Activated naive CD4-positive, alpha-beta T cell (primary cell): ENCODE measurements at places on chromosomes 12 and 14.

- DNase-seq: no peak
Observed at GRCh38 chr12:94254270-94254669, 105.9 kb downstream of the PLXNC1 start.

GRCh38 chr14:101367421-101368261 lies 193.7 kb upstream of the DIO3 start:
- no peak for DNase-seq

- no peak for DNase-seq
Observed at GRCh38 chr12:100371146-100371545, 14.3 kb downstream of the SLC17A8 start.

GRCh38 chr12:7122811-7123769 lies 5.6 kb downstream of the RBP5 start:
- DNase-seq: no peak

GRCh38 chr14:58942516-58942915 lies 246.0 kb upstream of the DAAM1 start:
- no peak for DNase-seq

- no peak for DNase-seq
Observed at GRCh38 chr12:88946372-88946997, 366.2 kb upstream of the KITLG start.

- DNase-seq: no peak
Observed at GRCh38 chr12:131491916-131492490, 218.9 kb upstream of the SFSWAP start.

DNA sequence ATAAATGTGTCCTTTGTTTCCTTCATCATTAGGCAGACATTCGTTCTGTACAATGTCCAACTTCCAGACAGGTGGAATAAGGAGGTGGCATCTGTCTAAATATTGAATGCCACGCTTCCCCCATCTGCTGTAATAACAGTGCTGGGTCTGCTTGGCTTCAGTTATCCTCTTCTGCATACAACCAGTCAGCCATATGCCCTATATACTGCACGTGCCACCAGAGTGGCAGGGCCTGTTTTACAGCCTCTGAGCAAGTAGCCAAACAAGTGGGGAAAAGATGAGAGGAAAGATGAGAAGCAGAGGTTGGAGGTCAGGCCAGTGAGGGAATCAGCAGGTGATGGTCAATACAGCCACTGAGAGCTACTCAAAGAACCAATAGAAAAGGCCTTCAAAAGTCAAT lies 55.4 kb downstream of the OTX2 start:
- DNase-seq: no peak

- DNase-seq: no peak
Observed at GRCh38 chr14:99361596-99362215, 89.7 kb upstream of the BCL11B start.

GRCh38 chr12:50508970-50509663 lies 4.3 kb downstream of the DIP2B start:
- DNase-seq: no peak

DNA sequence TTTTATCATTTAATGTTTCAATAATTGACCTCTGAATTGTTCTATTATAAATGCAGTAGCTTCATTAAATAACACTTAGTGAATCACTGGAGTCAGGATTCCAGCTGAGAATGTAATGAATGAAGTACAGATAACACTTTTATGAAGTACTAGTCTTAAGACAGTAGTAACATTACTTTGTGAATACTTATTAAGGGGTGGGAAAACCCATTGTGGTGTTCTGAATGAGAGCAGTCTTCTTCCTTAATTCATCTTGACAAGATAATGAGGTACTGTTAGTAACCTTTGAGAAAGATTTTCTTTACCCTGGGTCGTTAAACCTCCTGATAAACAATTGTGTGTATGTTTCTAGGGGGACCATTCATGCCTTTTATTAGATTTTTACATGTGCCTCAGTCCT lies 12.7 kb downstream of the NUP107 start:
- no peak for DNase-seq

DNA sequence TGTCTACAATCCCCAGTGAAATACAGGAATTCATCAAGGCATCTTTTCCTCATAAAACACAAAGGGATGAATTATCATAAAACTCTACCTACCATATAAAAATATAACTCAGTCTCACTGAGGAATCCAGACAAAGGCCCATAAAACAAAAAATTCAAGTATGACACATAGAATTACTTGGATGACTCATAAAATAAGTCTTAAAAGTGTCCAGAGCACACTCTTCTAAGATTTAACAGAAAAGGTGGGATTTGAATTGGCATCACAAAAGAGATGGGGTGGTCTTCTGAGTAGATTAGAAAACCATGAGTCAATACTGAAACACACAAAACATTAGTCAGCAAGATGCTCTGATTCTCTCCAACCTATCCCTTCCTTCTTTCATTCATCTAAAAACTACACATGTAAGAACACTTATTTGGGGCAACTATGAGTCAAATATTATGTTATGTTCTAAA lies 202.7 kb upstream of the GARIN6 start:
- no peak for DNase-seq

- DNase-seq: no peak
Observed at GRCh38 chr14:36625436-36625835, 36.2 kb upstream of the PAX9 start.

DNA sequence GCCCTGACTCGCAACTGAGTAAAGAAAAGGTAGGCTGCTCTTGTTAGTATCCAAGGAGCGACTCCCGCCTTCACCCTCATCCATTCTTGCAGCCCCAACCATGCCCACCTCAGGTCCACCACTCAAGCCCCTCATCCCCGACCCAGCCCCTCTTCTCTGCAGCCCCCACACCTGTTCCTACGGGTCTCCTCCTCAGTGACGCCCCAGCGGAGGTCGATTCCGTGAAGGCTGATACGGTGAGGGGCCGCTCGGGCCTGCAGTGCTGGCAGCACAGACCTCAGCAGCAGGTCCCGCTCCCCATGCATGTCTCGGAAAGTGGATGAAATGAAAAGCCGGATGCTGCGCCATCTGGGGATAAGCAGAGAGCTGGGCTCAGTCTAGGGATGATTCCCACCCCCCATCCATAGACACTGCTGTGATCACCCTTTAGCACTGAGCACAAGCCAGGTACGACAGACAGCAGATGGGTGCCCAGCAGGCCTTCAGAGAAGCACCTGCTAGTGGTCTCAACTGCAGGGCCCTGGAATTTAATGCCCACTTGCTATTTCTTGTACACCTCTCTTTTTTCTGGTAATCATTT lies 26.9 kb downstream of the TEP1 start:
- DNase-seq: no peak

- DNase-seq: no peak
Observed at GRCh38 chr12:946631-947030, 2.9 kb downstream of the RAD52 start.

- no peak for DNase-seq
Observed at GRCh38 chr12:1424674-1425395, 169.5 kb downstream of the FBXL14 start.

- no peak for DNase-seq
Observed at GRCh38 chr14:59126714-59127436, 61.6 kb upstream of the DAAM1 start.

- DNase-seq: no peak
Observed at GRCh38 chr12:112131686-112132085, 6.3 kb downstream of the TRAFD1 start.

GRCh38 chr14:101823511-101824120 lies 62.1 kb downstream of the PPP2R5C start:
- no peak for DNase-seq

- no peak for DNase-seq
Observed at GRCh38 chr12:29710104-29710503, 73.6 kb downstream of the TMTC1 start.

DNA sequence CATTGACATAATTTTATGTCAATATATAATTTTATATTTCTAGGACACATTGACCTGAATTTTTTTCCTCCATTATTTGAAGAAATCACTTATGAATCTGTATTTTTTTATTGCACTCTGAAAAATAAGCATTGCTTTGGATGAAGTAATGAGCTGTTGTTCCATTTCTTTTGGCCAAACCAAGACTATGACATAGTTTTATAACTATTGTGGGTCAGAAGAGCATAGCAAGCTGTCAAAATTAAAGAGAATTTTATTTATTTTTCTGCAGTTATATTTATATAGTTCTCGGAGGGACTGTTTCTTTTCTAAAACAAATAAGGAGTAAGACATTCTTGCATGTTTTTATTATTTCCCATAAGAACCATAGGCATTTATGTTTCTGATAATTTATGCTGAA lies 8.5 kb downstream of the C12orf75 start:
- no peak for DNase-seq

GRCh38 chr14:50335989-50336824 lies 24.1 kb downstream of the DMAC2L start:
- no peak for DNase-seq

DNA sequence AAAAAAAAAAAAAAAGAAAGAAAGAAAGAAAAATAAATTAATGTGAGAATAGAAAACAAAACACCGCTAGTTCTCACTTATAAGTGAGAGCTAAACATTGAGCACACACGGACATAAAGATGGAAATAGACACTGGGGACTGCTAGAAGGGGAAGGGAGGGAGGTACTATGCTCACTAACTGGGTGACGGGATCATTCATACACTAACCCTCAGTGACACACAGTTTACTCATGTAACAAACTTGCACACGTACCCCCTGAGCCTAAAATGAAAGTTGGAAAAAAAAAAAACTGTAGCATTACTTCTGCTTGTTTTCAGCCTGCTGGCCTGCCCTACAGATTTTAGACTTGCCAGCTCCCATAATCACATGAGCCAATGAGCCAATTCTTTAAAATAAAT lies 10.5 kb upstream of the PRMT5 start:
- no peak for DNase-seq

DNA sequence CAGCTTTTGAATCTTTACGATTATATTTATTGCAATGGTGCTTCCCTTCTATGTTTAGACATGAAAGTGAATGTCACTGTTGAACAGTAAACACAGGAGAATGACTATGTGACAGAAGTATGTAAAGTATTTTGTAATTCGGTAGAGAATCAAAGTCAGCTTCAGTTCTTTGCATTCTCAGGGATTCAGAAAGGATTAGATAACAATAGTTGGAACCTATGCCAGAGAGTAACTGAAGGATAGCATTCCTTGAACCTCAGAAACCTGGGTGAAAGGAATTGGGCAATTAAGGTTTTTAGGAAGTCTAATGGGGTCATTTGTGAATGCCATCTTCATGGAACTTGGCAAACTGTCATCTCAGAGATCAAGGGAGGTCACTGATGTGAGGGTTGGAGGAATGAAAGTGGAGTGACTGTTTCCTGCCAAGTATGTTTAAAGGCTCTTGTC lies 305.3 kb upstream of the DDHD1 start:
- no peak for DNase-seq

DNA sequence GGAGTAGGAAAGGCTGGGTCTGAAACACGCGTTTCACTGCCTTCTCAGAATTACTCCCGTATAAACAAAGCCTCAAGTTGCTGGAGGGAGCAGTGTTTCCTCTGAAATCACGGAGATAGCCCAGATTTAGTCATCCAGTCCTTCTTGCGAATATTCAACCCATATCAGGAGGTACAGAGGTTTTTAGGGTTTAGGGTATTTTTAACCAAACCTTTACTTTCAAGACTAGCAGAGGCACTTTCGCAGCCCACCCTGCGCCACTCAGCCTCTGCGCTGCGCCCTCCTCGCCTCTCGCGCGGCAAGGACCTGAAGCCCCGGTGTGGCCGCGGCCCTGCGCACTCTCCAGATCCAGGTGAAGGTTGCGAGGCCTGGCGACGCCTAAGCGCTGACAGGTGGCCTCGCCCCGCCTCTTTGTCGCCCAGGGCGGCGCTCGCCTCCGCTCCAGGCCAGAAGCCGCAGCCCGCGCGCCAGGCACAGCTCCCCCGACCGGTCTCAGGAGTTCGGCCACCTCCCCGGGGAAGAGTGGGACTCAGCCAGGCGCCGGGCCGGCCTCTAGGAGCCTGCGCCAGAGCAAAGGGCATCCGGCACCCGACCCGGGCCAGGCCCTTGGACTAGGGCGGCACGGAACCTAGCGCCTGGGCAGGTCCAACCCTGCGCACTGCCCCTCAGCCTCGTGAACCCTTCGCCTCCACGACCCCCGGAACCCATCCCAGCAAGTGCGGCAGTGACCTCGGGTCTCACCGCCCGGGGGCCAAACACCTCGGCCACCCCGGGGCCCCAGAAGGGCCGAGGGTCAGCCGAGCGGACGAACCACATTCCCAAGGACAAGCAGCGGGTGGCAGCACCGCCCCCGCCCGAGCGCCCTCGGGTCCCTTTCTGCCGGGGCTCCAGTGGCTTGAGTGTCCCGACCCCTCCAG lies 1.8 kb upstream of the SAMD4A start:
- DNase-seq: peak; percentile 20

GRCh38 chr14:91817566-91818325 lies 49.6 kb downstream of the TC2N start:
- DNase-seq: no peak

DNA sequence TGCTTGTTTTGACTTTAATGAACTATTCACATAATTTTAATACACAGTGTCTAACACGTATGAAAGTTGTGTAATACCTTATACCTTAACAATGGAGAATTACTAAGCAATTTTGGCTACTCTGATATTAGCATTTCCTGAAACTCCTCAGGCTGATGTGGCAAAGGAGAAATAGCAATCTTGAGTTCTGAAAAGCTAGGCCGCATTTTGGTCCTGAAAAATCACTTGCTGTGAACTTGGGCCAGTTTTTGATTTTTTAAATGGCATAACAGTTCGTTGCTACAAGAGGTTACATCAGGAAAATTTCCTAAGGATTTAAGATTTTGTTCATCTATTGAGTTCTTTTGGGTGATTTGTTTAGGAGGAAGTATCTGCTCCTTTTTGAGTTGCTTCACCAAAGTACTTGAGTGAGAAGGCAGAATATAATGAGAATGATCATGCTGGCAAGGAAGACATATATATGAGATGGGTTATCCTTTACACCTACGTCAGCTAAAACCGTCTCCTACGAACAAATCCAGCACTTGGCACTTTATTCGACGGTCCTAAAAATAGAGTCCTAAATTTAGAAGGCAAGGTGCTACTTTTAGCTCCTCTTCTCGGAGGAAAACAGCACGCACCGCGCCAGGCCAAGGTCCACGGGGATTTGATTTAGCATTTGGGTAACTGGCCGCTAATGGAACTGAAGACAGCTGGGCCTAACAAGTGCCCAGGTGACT lies 32.2 kb downstream of the MIA2 start:
- no peak for DNase-seq

DNA sequence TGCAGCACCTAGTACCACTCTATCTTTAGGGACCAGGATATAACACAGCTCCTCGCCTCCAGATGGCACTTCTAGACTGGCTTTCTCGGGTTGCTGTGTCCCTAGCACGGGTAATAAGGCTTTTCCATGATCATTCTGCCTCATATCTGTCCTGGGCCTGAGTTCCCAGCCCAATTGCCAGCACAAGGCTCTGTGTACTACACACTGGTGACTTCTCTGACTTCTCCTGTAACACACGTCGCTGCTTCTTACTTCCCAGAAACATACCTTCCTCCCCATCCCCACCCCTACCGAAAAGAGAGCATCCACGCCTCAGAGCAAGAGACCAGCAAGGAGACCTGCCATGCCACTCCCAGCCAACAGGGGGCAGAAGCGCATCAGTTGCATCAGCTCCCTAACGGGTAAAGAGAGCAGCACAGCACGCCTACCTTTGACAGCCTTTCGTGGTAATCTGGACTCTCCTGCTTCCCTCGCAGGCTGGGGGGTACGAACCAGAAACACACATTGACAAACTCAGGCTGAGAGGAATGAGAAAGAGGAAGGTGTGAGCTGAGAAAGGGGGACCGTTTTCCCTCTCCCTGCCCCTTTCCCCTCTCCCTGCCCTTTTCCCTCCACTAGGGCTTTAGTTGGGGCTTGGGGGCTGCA lies 21.2 kb upstream of the ZNF740 start:
- peak; percentile 85 for DNase-seq

- DNase-seq: no peak
Observed at GRCh38 chr14:61511558-61511948, 183.8 kb upstream of the HIF1A start.

GRCh38 chr12:112116232-112117060 lies 7.9 kb upstream of the NAA25 start:
- no peak for DNase-seq
